ENCODE measurements at places on chromosomes 16 and 17.

DNA sequence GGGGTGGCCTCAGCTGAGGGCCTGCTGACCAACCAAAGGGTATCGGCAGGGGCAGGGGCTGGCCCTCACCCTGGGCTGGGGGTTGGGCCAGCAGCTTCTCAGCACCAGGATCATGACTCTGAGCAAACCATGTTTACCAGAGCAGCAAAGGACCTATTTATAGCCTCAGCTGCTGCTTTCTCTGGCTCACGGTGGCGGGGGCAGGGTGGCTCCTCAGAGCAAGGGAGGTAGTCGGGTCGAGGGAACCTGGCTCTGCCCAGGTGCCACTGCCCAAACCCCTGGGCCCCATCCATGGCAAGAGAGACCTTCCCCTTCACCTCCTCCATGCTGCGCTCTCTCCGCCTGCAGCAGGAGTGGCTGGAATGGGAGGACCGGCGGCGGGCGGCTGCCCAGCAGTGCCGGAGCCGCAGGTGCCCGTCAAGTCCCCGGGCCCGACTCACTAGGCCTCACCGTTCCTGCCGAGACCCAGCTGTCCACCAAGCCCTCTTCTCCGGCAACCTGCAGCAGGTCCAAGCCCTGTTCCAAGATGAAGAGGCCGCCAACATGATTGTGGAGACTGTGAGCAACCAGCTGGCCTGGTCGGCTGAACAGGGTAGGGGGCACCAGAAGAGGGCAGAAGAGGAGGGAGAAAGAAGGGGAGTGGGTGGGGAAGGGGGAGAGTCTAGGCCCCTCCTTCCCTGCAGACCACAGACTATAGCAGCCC lies at the start of gene ASB16:
Gene ASB16 (plus strand): TSS at position 206 of the 703 bp plus-strand sequence. CDS start 86 bp downstream, at position 292.
- no peak for DNase-seq

DNA sequence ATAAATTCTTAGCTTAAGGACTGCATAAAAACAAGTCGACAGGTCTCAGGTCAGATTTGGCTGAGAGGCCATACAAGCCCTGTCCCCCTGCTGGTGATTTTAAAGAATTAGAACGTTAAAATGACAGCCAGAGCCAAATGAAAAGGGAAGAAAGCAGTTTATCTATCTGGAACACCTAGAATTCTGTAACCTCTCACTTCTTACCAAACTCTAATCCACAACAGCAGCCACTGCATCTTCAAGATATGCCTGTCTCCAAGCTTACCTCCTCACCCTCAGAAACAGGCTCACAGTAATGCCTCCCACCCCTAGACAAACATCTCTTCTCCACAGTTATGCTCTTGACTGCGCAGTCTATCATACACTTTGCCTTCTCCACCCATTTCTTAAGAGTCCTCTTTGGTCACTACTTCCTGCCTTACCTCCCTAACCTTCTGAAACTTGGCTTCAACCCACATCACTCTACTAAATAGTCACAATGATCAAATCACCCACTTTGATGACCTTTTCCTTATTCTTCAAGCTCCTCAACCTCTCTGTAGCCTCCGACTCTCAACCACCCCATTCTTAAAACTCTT lies 14.2 kb downstream of the ANKFY1 start:
- DNase-seq: no peak

GRCh38 chr17:4208238-4208637 lies 55.5 kb downstream of the ANKFY1 start:
- DNase-seq: no peak

- DNase-seq: no peak
These were observed 58.9 kb upstream of the EFCAB3 start for GRCh38 chr17:62321451-62321850.

- no peak for DNase-seq
These were observed 90.5 kb downstream of the ENGASE start for GRCh38 chr17:79164913-79165695.

DNA sequence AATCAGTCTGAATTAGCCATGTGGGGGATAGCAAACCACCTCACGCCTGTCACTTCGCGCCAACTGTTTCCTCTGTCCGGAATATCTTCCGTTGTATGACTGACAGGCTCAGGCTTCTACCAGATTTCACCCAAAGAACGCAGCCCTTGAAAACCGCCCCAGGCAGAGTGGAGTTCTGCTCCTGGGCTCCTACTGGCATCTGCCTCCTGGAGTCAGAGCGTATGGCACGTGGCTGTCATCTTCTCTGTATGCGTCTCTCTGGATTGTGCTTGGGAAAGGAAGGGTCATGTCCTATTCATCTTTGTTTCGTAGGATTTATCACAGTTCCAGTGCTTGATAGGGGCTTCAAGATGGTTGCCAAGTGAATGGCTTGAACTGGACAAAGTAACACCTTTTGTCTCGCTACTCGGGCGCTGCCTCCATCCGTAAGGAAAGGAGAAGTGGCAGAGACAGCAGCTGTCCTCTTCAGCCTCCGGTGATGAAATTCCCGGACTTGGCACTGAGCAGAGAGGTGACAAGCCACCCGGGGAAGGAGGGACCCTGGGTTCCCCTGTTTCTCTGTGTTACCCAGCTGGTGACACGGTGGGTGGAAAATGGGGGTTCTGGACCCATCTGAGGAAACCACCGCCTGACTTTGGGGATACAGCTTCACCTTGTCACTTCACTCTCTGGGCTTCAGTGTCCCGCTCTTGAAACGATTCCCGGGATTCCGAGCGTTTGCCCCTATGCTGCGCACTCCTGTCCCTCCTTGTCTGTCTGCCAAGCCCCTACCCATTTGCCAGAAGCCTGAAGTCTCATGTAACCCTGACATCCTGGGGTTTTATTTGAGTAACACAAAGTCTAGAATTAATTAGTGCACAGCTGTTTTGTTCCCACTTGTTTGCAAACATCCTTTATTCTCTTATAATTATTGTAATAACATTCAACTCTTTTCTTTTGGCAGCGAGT lies 13.9 kb downstream of the KIAA0513 start:
- no peak for DNase-seq

DNA sequence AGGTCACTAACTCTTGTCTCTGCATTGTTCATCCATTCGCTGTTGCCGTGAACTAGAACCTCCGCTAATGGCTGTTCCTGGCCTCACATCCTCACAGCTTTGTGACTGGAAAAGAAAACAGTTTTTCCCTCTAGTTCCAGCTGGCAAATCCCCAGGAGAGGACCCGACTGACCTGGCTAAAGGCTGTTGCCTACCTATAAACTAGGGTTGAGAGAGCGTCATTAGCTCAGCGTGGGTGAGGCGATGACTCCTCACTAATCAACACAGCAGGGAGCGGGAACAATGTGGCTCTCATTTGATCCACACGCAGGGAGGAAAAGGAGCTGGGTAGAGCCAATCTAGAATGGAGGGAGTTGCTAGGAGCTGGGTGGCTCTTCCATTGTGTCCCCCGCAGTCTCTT lies 282.1 kb upstream of the IRX5 start:
- DNase-seq: no peak

DNA sequence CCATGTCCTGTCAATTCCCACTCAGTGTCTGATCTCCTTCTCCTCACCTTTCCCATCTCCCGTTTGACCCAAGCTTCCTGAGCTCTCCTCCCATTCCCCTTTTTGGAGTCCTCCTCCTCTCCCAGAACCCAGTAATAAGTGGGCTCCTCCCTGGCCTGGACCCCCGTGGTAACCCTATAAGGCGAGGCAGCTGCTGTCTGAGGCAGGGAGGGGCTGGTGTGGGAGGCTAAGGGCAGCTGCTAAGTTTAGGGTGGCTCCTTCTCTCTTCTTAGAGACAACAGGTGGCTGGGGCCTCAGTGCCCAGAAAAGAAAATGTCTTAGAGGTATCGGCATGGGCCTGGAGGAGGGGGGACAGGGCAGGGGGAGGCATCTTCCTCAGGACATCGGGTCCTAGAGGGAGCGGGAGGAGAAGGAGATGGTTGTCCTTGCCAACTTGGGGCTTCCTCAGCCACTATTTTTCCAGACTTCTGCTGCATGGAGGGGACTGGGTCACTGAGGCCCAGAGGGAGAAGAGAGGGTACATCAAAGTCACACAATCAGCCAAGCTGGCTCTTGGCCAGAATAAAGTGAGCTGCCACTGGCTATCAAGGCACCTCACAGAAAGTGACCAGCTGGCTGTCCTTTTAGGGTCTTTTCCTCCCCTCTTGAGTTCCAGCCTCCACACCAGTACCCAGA lies 1.9 kb upstream of the TBC1D10B start:
- no peak for DNase-seq

- no peak for DNase-seq
These were observed 104.1 kb downstream of the BMERB1 start for GRCh38 chr16:15538507-15538906.

- no peak for DNase-seq
These were observed 42.4 kb upstream of the NUDT7 start for GRCh38 chr16:77679901-77680300.

- no peak for DNase-seq
These were observed 155.3 kb downstream of the C16orf78 start for GRCh38 chr16:49528866-49529288.

DNA sequence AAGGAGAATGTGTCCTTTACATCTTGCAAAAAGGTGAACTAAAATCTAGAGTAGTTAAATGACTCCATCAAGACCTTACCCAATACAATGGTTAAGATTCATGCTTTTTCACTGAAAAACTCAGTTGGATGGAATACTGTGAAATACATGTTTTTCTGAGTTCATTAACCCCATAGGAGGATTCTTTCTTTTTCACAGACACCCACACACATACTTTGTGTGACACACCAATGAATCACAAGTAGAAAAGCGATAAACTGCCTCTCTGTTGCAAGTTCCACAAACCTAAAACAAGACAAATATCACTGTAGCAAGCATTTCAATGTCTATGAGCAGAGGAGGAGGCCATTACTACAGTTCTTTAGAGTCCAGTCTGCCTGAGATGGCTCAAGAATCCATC lies 258.8 kb upstream of the CDH5 start:
- no peak for DNase-seq

- DNase-seq: no peak
These were observed 373.2 kb downstream of the RBFOX1 start for GRCh38 chr16:7705885-7706284.

- no peak for DNase-seq
These were observed 3.4 kb downstream of the MNT start for GRCh38 chr17:2397247-2398171.

DNA sequence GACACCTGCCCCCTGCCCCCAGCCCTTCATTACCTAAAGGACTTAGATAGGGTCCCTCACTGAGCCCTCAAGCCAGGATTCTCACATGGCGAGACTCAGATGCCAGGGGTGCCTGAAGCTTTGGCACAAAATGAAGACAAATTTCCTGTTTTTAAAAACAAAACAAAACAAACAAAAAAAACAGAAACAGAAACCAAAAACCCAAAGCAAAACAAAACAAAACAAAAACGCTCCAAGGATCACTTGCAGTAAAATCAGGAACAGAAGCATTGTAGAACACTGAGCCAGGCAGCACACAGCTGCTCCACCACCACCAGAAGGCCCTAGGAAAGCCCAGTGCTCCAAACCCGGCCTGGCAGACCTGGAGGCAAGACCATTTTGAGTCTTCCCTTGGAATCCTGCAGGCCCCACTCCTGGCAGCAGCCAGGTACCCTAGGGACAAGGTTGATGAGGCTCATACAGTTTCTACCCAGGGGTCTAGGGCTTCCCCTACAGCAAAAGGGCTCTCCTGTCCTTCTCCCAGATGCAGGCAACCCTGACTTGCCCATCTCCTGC lies 20.8 kb downstream of the MYO18A start:
- no peak for DNase-seq

DNA sequence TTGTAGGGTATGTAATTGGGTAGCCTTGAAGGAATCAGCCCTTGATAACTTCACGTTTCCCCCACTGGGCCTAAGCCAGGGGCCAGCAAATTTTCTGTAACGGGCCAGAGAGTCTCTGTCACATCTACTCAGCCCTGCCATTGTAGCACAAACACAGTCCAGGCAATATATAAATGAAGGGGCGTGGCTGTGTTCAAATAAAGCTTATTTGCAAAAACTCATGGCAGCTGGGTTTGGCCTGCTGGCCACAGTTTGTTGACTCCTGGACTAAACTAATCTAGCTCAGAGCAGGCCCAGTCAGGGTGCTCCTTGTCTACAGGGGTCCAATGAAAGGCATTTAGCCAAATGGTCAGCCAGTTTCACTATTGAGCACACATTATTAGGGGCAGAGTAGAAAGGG lies 141.6 kb downstream of the CCDC182 start:
- no peak for DNase-seq

GRCh38 chr16:12461201-12461600 lies 342.5 kb downstream of the CPPED1 start:
- no peak for DNase-seq

- no peak for DNase-seq
These were observed 138.8 kb downstream of the XYLT1 start for GRCh38 chr16:17331991-17332390.

DNA sequence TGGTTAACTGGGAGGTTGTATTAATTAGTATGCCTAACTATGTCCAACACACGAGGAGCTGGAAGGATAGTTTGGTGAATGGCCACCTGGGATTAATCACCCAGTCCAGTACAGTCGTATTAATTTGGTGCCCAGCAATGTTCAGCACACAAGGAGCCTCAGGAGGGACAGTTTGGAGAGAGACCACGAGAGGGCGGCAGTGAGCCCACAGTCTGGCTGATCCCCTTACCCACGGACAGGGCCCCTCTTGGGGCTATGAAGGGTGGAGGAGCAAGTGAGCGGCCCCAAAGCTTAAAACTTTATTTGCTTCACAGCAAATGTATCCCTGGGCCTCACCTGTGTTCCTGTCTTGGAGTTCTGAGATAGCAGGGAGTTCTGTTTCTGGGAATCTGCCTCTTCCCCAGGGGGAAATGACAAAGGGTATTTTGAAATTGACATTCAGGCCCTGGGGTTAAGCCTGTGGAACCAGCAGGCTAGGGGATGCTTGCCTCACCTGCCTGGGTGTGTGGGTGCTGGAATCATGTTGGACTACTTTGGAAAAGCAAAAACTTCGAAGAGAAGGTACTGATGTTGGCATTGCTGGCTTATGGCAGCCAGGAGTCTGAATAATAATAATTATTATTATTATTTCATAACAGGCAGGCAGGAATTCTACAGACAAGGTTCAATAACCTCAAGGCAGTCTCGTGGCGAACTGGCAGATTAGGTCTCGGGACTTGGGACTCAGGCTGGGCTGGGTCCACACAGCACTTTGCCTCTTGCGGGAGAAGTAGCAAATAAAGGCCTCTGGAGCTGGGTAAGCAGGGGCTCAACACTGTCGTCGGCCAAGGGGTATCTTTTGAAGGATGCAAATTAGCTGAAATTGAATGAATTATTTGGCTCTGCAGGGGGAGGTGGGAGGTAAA lies 227.6 kb upstream of the ASIC2 start:
- DNase-seq: no peak

- DNase-seq: no peak
These were observed 2.5 kb downstream of the GUCY2D start for GRCh38 chr17:8004899-8005298.

DNA sequence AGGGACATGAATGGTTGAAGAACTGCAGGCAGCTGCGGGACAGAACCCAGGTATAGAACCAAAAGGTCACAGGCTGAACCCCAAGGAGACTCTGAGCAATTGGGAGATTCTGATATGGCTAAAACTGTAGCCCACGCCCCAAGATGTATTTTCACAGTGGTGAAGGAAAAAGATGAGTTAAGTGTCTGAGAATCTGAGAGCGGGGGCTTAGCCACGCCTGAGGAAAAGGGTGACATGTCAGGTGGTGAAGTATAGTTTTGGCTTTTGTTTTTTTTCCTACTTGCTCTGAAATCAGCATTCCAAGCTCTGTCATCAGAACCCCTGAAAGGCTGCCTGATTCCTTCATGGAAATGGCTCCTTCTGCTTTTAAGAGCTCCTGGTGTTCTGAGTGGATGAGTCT lies 73.3 kb downstream of the AKAP1 start:
- DNase-seq: no peak
